ENCODE measurements at places on chromosomes 7 and 10.

- DNase-seq, result no peak
These were observed 7.2 kb upstream of the CDK13 start for GRCh38 chr7:39942883-39943282.

DNA sequence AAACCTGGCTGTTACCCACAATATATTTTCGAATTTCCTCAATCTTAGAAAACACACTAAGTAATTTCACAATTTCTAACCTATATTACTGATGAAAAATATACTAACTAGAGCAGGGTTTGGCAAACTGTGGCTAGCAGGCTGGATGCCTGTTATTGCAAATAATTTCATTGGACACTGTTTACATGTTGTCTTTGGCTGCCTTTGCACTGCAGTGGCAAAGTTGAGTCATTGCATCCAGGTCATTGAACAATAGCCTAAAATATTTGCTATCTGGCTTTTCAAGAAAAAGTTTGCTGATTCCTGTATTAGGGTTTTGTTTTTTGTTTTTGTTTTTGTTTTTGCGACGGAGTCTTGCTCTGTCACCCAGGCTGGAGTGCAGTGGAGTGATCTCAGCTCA lies 47.2 kb downstream of the KIF11 start:
- DNase-seq, result no peak

DNA sequence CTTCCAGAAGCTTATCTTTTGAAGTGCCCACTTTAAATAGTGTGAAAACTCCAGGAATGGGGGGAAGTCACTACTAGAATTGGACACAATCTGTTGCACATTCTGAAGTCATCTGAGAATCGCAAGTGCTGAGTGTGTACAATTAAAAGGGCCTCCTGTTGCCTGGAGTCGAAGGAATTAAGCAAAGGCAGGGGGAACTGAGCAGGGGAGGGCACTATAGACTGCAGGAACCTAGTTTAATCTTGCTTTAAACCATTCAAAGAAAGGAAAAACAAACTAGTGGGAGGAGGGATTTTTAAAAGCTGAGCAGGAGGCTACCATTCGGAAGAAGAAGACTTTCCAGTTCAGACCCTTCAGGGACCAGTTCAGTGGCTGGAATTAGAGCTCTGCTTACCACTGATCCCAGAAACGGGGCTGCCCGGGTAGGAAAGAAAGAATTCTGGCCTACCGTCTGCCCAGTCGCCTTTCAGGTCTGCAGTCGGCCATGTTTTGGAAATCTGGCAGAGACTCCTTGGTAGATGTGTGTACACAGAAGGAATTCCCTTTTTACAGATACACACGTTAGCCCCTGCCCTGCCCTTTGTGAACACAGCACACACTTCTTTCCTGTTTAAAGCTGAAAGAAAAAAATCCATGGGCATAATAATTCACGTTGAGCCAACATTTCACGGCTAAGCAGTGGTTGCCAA lies 610.6 kb upstream of the FOXK1 start:
- DNase-seq, result no peak

- no peak for DNase-seq
These were observed 93.7 kb upstream of the NMT2 start for GRCh38 chr10:15262036-15262713.

GRCh38 chr7:69817841-69818635 lies 219.8 kb downstream of the AUTS2 start:
- no peak for DNase-seq

- peak; percentile 45 for DNase-seq
These were observed 8.3 kb downstream of the PI4K2A start for GRCh38 chr10:97648562-97649404.

DNA sequence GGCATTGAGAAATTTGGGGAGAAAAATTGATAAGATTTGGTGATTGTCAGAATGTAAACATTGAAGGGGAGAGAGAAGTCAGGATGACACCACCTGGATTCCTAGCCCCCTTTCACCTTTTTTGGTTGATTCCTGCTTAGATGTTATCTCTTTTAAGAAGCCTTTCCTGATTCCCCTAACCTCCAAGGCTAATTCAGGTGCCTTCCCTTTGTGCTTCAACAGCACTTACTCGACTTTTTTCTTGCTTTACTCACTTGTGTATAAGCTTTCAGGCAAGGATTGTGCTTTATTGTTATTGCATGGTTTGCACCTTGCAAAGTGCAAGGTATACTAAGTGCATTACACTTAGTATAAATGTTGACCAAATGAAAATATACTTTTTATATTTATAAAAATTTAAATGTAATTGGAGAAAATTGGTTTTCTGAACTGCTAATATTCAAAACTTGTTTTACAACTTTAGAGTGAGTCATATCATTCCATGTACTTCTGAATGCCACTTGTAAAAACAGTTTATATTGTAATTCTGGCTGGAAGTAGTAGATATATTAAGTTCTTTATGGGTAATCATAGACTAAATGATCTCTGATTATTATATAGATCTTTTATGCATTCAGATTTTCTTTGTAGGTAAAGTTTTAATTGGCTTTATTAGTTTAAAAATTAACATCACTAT lies 13.2 kb downstream of the SHOC2 start:
- DNase-seq, result no peak

- no peak for DNase-seq
These were observed 305.1 kb upstream of the PITRM1 start for GRCh38 chr10:3477683-3478082.

GRCh38 chr10:72605122-72605521 lies 20.8 kb downstream of the MICU1 start:
- no peak for DNase-seq

DNA sequence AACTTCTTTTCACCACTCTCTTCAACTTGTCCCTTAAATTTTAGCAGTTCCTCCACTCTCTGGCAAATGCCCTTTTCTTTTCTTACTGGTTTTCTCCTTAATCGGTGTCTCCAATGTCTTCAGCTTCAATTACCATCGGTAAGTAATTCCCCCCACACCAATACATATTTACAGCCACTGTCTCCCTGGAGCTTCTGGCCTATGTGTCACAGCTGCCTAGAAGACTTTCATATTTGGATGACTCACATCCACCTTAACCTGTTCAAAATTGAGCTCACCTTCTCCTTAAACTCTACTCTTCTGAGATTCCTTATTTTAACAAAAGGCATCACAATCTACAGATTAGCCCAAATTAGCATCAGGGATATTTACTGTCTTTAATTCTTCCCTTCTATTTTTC lies 380.4 kb downstream of the POM121L12 start:
- no peak for DNase-seq

GRCh38 chr7:70591643-70592042 lies 540.3 kb upstream of the GALNT17 start:
- DNase-seq, result no peak

GRCh38 chr7:4882169-4883032 lies 1.1 kb downstream of the RADIL start:
- DNase-seq, result no peak

- no peak for DNase-seq
These were observed 273.5 kb upstream of the PLPP4 start for GRCh38 chr10:120183546-120183945.

DNA sequence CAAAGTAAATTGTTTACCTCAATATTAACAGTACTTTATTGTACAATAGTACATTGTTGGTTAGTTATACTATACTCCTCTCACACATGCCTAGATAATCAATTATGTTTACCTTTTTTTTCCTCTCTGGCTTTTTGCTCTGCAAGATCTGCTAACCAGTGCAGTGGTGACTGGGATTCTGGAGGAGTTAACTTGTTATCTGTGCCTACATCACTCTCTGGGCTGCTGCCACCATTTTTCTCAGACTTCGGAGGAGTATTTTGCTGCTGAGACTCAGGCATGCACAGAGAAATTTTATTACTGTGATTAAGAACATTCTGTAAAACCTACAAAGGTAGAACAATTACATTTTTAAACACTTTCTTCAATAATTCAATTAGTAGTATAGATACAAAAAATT lies 59.7 kb downstream of the NRBF2 start:
- DNase-seq, result no peak

GRCh38 chr10:121873236-121873635 lies 54.6 kb downstream of the ATE1 start:
- DNase-seq, result no peak

DNA sequence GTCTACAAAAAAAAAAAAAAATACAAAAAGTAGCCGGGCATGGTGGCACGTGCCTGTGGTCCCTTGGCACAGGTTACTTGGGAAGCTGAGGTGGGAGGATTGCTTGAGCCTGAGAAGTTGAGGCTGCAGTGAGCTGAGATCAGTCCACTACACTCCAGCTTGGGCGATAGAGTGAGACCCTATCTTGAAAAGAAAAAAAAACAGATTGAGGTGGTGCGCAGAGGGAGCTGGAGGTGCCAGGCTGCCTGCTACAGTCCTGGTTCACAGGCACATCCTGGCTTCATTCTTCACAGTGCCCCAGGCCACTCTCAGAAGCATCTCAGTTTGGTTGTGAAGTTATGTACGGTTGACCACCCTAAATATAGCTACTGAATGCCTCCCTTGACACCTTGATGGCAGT lies 4.8 kb downstream of the MMP21 start:
- DNase-seq, result no peak

- no peak for DNase-seq
These were observed 89.0 kb downstream of the SEMA3D start for GRCh38 chr7:85097844-85098243.

DNA sequence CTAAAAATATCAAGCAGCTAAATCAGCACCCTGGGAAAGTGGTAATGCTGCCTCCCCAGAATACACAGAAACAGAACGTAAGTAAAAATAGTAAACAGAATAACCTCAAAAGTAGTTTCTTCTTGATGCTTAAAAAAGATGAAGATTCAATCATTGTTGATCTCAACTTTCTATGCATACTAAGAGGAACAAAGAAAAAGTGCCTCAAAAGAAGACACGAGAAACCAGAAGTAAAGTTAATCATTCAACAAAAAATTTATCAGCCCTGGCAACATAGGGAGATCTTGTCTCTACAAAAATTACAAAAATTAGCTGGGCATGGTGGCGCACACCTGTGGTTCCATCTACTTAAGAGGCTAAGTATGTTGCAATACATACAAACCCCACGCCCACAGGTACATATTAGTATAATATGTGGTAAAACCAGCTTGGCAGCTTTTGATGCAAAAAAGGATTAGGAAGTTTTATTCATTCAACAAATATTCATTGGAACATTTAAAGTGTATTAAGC lies 153.7 kb downstream of the NRBF2 start:
- no peak for DNase-seq

DNA sequence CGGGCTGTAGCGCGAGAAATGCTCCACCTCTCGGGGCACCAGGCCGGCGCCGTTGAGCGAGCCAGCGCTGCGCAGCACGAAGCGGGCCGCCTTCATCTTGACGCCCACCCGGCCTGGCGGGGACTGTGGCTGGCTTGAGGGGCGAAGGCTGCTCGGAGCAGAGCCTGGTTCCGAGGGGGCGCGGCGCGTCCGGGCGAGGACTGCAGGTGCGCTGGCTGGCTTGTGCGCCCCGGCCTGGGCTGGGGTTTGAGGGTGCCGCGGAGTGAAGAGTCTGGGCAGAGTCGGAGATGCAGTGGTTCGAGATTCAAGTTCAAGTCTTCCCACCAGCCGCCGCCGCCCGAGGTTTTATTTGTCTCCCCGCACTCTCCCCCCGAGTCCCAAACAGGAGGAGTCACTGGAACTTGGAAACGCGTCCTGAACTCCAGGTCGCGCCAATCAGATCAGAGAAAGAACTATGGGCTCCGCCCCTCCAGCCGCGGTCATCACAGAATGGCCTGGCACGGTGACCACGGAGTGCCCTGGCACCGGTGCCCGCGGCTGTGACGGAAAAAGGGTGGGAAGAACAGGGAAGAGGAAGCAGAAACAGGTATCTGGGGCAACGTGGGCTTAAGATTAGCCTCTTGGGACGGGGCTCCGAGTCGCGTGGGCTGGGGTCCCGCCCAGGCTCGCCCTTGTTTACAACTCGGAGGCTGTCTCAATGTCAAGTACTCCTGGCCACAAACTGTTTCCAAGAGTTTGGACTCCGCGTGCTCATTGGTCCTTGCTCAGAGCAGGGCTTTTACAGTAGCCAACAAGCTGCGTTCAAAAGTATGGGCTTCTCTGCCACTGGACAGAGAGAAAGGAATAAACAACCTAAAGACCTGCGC lies at the start of gene PDK4:
PDK4 (minus strand) TSS at position 319 of the 866 bp plus-strand sequence; CDS start at position 96, 223 bp downstream.
- no peak for DNase-seq

DNA sequence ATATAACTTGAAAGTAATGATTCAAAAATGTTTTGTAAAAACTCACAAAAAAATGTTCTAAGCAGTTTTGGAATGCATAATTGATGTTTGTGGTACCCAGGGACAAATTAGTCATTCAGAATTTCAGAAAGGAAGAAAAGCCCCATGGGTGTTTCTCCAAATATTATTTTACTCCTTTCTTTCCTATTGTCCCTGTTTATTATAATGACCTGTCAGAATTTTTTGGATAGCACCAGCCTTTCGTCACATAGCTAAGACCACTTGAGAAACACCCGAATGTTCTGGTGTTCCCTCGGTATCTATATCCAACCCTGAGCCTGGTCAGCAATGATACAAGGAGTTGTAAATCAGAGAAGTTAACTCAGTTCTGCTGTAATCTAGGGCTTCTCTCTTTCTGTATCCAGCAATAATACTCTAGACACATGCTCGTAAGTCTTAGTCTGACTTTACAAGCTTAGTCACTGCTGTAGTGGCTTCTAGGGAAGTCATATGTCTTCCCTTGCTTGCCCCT lies 64.8 kb upstream of the MEOX2 start:
- no peak for DNase-seq

- DNase-seq, result no peak
These were observed 181.8 kb upstream of the LRRN3 start for GRCh38 chr7:110909117-110909516.

- DNase-seq, result no peak
These were observed 24.1 kb upstream of the ADCYAP1R1 start for GRCh38 chr7:31028006-31028405.

GRCh38 chr10:6278519-6279120 lies 75.9 kb downstream of the PFKFB3 start:
- no peak for DNase-seq

DNA sequence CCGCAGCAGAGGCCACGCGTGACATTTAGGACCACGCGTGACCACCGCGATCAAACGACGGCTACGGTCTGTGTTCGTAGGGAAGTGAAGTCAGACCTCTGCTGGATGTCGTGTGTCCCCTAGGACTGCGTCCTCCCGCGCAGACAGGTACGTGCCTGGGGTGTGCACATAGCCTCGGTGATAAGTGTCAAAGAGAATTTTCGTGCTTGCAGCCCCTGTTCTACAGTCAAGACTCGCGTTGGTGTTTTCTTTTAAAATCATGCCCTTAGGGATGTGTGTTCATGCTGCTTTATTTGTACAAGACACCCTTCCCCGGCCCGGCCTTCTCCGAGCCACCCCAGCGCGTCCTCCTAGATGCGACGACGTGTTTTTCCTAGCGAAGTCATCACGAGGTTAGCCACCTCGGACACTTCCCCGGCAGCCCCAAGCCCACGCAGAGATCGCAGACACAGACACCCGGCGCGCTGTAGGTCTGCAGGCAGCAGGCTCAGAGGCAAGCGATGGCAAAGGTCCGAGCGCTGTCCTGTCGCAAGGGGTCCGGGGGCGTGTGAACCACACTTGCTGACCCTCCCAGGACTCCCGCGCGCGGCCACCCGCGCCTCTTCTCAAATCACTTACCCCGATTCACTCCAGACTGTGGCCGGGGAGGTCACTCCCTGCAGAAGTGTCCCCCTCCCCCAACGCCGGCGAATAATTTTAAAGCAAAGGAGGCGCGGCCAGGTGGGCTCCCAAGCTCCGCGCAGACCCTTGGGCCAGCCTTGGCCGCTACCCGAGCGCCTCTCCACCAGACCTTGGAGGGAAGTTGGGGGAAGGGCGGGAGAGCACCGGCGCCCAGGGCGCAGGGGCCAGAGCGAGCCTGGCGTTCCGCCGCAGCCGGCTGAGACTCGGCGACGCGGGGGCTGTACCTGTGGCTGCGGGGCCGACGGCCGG lies 552 bp downstream of the MKX start:
- DNase-seq, result no peak

GRCh38 chr7:23020742-23021401 lies 6.9 kb upstream of the HYCC1 start:
- DNase-seq, result peak; percentile 17

- DNase-seq, result no peak
These were observed 17.0 kb upstream of the WAPL start for GRCh38 chr10:86538547-86538946.
